ENCODE measurements at places on chromosomes 12 and 14.

- DNase-seq, result no peak
Observed at GRCh38 chr12:111753144-111753881, 13.4 kb upstream of the ALDH2 start.

DNA sequence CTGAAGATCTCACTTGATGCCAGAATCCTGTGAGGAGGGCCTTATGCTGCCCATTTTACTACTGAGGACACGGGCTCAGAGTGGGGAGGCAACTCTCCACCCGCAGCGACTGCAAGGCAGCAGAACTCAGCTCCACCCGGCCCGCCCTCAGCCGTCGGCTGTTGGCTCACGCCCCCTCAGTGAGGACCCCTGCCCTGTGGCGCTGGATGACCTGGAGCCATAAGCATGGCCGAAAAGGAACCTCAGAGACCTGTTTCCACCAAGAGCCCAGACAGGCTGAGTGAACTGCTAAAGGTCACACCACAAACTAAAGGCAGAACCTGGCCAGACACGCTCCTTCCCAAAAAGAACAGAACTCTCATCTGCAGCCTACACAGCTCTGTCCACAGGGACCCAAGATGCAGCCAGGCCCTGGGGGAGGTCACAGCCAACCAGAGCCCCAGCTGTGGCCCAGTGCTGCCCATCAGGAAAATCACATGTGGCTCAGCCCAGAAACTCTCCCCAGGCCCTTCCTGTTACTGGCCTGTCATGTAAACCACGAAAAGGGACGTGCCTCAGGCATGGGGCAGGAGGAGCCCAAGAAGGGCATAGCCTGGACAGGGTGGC lies 32.8 kb downstream of the CCNK start:
- no peak for DNase-seq

DNA sequence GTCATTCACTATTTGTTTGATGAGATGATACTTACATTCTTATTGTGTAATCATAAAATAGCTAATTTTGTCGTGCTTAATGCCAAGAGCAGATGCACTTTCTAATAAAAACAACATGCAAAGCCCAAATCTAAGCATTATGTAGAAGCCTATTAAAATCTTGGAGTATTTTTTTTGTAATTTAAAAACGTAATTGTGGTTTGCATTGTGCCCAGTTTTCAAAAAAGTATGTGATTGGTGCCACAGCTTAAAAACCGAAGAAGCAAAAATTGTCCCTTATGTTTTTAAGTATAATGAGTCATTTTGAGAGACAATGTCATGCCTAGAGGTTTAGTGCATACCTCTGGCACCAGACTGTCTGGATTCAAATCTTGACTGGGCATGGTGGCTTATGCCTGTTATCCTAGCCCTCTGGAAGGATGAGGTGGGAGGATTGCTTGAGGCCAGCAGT lies 464.8 kb upstream of the RGS6 start:
- DNase-seq, result no peak

GRCh38 chr12:2960390-2960956 lies 1.3 kb downstream of the TEAD4 start:
- DNase-seq, result peak; percentile 32

DNA sequence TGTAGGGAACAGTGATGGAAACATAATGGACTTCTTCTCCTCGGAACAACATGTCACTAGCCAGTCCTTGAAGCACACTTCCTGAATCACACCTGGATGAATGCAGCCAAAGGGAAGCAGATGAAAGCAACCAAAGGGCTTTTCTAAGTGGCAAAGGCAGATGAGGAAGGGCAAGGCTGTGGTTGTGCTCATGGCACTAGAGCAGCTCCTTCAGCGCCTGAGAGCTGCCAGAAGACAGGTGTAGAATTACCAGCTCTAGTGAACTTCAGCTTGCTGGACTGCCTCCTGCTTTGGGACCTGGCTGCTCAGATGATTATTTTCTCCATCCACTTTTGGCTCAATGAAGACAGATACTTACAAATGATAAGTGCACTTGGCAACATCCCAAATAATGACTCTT lies 1372.1 kb upstream of the SEL1L start:
- DNase-seq, result no peak

DNA sequence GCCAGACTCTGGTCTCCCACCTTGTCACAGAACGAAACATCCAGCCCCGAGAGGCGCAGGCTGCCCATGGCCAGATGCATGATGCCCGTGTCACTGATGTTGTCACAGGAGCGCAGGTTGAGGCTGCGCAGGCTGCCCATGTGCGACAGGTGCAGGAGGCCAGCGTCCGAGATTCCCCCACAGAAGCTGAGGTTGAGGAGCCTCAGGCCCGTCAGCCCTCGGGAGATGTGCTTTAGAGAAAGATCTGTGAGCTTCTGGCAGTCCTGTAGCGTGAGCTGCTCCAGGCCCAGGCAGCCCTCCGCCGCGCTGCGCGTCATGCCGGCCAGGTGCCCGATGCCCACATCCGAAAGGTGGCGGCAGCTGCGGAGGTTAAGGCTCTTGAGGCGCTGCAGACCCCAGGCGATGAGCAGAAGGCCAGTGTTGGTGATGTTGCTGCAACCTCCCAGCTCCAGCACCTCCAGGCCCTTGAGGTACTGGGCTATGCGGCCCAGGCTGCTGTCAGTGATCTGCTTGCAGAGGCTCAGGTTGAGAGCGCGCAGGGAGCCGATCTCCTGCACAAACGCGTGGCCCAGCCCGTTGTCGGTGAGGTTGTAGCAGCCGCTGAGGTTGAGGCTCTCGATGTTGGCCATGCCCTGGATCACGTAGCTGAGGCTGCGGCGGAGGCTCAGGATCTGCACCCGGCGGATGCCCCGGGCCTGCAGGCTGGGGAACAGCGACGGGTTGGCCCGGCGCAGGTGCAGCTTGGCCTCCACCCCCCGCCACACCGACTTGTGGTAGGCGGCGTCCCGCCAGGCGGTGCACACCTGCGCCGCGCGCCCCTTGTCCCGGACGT lies 991 bp downstream of the FBXL14 start:
- DNase-seq, result peak; percentile 51

DNA sequence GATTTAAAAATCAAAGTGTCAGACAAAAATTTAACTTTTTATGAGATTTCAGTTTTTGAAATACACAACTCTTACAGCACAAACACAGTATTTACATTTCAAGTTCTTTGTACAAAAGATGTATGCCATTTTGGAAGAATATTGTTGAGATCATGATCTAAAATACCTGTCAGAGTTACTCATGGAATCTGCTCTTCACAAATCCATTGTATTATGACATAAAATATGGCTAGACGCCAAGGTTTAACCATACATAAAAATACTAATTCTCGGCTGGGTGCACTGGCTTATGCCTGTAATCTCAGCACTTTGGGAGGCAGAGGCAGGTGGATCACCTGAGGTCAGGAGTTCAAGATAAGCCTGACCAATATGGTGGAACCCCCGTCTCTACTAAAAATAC lies 6.2 kb upstream of the SYCP3 start:
- DNase-seq, result no peak

- DNase-seq, result no peak
Observed at GRCh38 chr12:50127546-50127945, 15.5 kb downstream of the COX14 start.

DNA sequence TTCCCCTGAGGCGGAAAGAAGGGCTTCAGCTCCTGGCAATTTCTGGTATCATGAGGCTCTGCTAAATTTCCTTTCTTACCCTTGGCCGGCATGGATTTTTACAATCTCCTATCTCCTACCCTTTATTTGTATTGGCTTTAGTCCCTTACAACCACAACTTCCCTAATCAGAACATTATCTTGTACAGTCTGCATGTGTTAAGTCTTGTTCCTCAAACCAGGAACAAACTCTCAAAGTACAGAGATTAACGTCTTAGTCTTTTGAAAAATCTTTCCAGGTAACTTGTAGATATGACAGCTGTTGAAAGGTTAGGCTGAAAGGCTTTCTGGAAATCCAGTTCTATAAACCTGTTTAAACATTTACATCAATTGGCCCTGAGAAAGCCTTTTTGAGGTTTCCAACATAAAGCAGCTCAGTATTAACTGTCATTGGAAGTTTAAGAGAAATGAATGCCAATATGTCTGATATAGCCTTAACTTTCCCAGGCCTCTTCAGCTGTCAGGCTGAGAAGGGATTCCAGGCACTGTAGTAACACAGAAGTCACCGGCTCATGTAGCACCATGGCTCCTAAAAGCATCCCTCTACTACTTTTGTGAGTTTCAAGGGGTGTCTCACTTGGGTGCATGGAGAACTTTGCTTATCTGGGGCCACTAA lies 360.5 kb downstream of the FUT8 start:
- no peak for DNase-seq

DNA sequence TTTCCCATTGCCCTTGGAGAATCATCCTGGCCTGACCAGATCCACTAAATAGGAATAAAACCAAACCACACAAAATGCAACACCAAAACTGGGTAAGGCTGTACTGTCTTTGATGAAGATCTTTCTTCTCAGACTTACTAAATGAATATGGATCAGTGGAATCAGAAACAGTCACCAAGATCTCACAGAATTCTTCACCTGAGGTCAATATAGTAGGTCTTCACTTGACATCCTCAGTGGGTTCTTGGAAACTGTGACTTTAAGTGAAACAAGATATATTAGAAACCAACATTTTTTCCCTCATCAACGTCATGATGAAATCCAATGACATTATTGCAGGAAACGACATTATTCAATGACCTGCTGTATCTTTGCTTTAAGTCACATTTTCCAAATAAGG lies 526.2 kb downstream of the FUT8 start:
- no peak for DNase-seq

GRCh38 chr12:113528606-113529293 lies 57.1 kb upstream of the LHX5 start:
- no peak for DNase-seq

GRCh38 chr12:104415342-104415980 lies 41.3 kb upstream of the CHST11 start:
- DNase-seq, result no peak

DNA sequence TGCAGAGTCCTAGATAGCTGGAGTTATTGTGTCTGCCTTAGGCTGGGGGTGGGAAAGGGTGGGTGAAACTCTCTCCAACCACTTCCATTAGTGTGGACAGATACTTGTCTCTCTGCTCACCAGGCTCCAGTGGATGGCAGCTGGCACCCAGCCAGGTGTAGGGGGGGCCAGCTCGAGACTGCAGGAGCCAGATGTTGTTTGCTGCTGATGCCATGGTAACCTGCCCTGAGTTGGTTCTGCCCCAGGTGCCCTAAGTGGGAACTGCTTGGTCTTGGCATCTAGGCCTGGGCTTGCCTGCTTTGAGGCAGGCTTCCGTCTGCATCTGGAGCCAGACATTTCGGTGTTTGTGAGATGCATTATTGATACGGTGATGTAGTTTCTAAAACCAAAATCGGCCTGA lies 82.2 kb downstream of the ADCK1 start:
- DNase-seq, result no peak

Measured in stimulated activated CD4-positive, alpha-beta T cell treated with anti-CD3 and anti-CD28 coated beads, Interleukin-1b, Interleukin-23, amount 100 ng/mL, for 48 hours (primary cell).